ENCODE measurements at places on chromosomes 3 and 15.

DNA sequence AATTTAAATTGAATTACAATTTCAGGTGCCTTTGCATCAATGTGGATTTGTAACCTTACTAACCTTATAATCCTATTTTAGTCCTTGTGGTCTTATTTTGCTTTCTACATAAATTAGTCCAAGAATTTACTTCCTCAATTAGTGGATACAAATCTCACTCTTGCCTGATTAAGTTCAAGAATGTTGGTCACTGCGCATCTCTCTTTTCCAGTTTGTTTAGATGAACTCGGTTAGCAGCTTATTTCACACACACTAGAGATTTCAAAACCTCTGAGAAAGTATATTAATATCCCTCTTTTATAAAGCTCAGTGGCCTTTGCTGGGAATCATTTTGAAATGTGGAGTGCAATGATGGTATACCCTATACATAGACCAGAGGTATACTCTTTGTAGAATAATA, 243.4 kb downstream of the DTWD1 start:
- no peak for DNase-seq

DNA sequence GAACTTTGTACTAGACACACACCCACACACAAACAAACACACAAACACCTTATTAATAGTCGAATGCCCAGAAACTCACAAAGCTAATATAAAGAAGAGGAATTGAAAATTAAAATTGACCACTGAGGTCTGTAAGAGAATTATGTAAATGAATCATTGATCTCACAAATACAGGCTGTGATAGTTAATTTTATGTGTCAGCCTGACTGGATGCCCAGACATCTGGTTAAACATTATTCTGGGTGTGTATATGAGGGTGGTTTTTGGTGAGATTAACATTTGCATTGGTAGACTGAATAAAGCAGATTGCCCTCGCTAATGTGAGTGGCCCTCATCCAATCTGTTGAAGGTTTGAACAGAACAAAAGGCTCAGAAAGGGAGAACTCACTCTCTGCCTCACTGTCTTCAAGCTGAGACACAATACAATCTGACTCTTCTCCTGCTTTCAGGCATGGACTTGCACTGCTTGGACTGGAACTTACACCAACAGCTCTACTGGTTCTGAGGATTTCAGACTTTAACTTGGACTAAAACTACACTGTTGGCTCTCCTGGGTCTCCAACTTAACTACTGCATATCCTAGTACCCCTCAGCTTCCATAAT, 199.4 kb upstream of the TTC14 start:
- no peak for DNase-seq

DNA sequence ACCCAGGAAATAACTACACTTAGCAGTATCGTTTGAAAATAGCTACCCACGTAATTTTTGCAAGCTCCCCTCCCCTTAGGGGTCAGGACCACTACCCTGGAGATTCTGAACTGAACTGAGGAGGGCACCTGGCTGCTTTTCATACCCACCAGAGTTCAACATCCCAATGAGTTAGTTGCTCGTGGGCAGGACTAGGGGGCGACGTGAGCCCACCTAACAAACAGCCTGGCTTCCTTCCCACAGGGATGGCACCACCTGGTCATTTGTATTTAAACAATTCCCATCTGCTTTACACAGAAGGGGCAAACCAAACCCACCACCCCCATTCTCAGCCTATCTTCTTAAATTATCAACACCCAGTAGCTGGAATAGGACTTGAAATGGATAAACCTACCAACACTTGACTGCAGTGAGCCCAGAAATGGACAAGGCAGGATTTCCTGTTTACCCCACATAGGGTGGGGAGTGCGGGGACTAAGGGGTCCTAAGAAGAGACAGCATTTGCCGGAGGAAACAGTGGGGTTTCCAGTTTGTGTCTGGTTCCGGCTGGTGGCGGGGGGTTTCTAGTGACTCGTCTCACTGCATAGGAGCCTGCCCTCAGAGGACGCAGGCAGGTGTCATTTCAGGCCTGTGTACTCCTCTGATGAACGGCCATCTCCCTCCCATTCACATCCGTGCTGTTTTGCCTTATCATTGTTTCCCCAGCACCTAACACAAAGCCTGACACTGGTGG, 11.6 kb upstream of the VGLL4 start:
- DNase-seq: no peak

GRCh38 chr3:149848238-149848637, 35.2 kb downstream of the RNF13 start:
- DNase-seq: no peak

DNA sequence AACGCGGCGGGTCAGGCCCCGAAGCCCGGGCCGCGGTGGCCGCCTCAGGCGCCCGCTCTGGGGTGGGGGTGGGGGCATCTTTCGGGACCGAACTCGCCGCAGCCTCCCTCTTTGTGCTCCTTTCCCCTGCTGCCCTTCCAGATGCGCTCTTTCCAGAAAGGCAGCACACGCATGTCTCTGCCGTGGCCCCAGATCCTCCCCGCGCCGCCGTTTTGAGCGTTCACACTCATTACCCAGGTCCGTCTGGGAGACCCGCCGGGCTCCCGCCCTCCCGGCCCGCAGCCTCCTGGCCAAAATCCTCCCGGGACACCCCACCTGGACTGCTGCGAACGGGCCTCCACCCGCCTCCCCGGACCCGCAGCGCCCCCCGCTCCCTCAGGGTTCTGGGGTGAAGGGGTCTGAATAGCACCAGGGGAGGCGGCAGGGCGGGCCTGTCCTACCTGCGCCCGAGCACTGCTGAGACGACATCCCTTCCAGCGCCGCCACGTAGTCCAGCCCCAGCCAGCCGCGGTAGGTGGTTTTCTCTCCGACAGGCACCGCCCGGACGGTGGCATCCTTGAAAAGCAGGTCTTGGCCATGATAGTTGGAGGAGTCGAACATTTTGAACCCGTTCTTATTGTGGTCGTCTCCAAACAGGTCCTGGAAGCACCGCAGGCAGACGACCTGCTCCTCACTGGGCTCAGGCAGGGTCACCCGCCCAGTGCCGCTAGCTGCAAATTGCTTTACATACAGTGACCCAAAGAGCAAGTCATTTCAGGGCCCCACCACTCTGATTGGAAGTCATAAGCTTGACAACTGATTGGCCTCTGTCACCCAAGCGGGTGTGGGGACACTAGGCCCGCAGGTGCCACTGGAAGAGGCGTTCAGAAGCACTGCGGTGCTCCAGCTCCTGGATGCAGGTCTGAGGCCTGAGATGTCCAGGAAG, 25.9 kb downstream of the MELTF start:
- DNase-seq: peak; percentile 60
